ENCODE measurements at places on chromosomes 2 and 18.

DNA sequence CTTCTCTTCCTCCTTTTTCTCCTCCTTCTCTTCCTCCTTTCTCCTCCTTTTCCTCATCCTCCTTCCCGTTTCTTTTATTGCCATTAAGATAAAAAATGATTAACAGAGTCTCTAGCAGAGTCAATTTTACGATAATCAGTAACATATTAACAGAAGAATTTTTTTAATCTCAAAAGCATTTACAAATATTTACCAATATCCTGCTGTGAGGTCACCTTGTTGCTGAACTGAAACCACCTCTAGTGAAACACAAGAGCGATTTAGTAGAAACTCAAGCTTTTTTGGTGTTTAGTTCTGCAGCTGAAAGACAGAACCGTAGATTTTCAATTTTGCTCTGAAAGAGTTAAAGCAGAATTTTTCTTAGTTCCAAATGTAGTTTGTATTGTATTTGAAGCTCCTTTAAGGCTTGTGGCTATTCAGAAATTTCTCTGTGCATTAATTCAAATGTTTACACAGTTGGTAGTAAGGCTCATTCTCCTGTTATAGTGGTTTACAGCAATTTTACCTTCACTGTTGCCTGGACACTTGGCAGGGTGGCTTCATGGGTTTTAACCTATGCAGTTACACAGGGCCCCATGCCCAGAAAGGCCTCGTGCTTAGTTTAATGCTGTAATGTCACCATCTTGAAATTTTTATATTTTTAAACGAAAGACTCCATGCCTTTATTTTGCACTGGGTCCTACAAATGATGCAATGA is 1106.6 kb upstream of the FAM98A start:
- DNase-seq, result no peak

- DNase-seq, result no peak
Observed at GRCh38 chr2:100741880-100742276, 78.1 kb upstream of the NPAS2 start.

DNA sequence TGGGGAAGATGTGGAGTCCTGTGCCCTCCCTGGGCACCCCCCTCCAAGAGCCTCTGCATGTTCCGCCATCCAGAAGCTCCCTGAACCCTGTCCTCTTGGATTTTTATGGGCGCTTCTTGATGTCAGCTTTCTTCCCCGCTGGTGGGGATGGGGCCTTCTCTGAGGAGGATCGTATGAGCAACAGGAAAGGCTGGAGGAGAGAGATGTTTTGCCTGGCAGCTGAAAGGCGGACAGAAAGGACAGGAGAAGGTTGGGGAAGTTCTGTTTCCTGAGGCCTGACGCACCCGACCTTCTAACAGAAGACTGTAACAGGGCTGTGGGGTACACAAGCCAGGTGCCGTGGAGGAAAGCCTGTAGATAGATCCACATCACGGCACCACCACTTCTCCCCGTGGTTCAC is 238.8 kb downstream of the LDLRAD4 start:
- no peak for DNase-seq

GRCh38 chr2:118698564-118698963 is 148.9 kb downstream of the EN1 start:
- no peak for DNase-seq

DNA sequence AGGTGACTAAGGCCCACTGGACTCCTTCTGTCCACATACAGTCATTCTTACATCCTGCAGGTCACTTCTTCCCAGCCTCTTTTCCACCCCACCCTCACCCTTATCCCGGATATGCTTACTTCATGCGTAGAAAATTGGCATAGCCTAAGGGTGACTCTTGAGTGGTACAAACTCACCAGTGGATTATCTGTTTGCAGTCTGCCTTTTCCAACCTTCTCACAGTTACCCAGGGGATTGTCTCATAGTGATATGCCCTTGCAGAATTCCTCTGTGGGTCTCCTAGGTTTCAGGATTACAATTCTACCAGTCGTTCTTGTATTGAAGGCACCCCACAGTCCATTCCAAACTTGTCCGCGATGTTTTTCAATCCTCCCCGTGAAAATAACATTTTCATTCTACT is 752.9 kb upstream of the HS6ST1 start:
- DNase-seq, result no peak

GRCh38 chr2:37449761-37450296 is 105.4 kb downstream of the QPCT start:
- DNase-seq, result peak; percentile 43

GRCh38 chr2:61946666-61947065 is 41.2 kb downstream of the COMMD1 start:
- DNase-seq, result peak; percentile 58

DNA sequence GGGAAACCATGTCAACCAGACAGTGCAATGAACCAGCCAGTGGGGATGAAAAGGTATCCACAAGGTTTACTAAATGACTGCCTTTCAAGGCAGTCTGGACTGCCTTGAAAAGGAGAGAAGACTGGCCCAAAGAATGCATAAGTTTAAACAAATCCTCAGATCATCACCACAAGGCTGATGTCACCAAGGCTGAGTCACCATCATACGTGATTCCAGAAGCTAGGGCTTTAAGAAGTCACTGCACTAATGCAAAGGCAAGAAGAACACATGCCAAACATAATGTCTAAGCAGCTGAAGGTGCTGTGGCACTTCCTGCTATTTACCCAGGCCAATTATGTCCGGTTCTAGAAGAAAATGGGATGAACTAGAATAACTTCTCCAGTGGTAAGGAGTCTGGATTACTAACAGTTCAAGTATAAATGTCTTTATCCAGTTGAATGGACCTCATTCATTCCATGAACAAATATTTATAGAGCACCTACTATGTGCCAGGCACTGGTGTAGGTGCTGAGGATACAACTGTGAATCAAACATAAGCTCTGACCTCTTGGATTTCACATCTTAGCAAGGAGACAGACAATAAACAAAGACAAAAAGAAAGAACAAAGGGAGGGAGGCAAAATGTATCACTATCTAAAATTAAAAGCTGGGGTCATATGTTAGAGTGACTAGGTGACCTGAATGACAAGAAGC is 37.6 kb upstream of the ONECUT2 start:
- no peak for DNase-seq

- DNase-seq, result peak; percentile 64
Observed at GRCh38 chr2:171086352-171087290, 74.1 kb downstream of the TLK1 start.

- DNase-seq, result no peak
Observed at GRCh38 chr2:44840503-44840850, 101.0 kb upstream of the SIX3 start.

DNA sequence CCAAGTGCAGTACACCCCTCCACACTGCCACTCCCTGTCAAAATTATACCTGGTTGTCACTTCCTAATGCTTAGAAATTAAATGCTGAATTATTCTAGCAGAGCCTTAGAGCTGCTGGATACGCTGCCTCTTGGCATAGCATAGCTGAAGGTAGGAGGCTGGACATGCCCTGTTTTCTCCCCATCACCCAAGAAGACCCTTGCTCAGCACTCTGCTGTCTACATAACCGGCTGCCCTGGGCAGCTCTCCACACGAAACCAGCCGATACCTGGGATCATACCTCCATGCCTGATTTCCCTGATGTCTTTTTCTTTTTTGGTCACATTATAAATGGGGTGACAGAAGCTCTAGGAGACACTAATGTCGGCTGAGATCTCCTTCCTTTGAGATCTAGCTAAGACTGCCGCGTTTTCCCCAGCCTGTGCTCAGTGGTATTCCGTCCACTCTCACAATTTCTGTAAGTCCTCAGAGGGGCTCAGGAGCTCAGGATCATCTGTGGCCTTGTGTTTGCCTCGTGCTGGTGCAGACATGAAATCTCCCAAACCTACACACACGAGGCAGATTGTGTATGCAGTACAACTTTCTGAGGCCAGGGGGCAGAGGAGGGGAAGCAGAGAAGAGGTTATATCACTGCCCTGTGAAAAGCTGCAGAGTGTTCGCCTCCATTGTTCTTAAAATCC is 13.5 kb upstream of the ZAP70 start:
- DNase-seq, result peak; percentile 78

DNA sequence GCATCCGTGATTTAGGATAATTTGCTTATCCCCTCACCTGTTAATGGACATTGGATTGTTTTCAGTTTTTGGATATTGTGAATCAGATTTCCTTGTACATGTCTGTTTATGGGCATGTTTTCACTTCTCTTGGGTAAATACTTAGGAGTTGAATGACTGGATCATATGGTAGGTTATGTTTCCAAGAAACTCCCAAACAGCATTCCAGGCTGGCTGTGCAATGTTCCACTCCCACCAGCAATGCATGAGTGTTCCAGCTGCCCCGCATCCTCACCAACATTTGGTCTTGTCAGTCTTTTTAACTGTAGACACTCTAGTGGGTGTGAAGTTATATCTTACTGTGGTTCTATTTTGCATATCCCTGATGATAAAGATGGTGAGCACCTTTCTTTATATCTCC is 8.9 kb upstream of the LRRFIP1 start:
- DNase-seq, result peak; percentile 84

GRCh38 chr2:147934881-147935620 is 85.5 kb downstream of the ORC4 start:
- no peak for DNase-seq

GRCh38 chr18:28504066-28504465 is 327.1 kb upstream of the CDH2 start:
- no peak for DNase-seq

- DNase-seq, result peak; percentile 18
Observed at GRCh38 chr2:180520206-180520605, 460.2 kb upstream of the UBE2E3 start.

All from cardiac fibroblast (primary cell).